NCI-H2029 (cell line): ENCODE measurements at places on chromosomes 12 and 14.
A peak's percentile ranks its signal among the peaks of the same experiment; 100 is the strongest.

DNA sequence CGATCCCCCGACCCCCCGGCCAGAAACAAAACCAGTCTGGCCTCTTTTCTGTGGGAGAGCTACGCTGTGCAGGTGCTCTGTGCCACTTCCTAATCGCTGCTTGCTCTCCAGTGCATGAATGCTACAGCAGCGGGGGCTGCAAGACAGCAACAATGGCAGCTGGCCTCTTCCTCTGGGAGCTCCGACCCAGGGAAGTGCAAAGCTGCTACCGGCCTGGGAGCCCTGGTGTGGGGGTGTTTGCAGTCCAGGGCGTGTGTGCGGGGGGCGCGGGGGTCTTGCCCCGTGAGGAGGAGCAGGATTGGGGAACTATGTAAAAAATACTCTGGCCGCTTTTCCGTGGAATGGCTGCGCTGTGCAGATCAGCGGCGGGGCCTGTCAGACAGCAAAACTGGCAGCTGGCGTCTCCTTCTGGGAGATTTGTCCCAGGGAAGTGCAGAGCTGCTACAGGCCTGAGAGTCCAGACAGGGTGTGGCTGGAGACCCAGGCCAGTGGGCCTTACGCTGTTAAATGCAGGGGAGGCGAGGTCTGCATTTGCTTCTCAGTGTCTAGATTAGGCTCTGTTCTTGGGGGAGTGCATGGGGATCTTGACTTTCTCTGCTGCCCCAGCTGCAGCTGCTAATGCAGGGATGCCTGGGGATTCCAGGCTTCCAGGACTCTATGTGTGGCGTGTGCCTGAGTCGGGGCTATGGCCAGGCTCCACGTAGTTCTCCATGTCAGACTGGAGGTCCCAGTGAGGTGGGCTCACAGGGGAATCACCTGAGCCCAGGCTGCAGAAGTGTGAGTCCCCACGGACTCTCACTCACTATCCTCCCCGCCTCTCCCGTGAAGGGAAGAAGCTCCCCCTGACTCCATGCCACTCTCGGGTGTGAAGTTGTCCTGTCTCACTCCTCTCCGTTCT lies 344.5 kb downstream of the AEBP2 start:
- DNase-seq = no peak

DNA sequence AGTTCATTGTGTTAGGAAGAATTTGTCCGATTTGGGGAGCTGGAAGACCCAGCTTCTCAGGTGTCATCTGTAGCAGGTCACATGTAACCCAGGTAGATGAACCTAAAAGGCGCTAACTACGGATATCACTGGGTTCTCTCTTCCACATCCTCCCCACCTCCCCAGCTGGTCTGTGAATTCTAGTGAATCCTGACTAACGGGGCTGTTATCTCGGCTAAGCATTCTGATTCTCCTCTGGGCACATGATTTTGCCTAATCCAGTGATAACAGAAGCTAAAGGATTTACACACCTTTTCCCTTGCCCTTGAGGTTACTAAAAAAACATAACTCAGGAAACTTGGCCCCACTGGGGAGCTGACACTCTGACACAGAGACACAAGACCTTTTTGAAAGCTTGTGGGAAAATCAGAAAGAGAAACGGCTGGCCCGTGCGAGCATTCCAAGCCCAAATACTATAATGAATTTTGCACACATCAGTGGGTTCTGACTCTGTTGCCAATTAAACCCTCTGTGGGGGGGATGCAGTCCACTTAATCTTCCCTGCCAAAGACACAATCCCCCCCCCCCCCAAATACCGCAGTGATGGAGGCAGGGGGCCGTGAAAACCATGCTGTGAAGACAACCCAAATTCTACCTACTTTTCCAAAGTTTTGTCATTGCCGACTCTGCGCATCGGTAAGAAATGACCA lies 81.0 kb upstream of the FZD10 start:
- DNase-seq = no peak

GRCh38 chr12:63814146-63814772 lies 30.2 kb upstream of the SRGAP1 start:
- DNase-seq = no peak

DNA sequence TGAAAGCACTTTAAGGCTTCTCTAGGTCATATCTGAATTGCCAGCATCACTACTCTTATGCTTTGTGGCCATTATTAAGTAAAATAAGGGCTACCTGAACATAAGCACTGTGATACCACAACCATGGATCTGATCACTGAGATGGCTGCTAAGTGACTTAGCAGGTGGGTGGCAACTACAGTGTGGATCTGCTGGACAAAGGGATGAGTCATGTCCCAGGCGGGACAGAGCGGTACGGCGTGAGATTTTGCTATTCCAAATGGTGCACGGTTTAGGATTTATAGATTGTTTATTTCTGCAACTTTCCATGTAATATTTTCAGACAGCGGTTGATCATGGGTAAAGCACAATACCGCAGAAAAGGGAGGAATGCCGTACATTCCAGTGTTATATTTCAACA lies 39.4 kb downstream of the MLXIP start:
- no peak for DNase-seq

DNA sequence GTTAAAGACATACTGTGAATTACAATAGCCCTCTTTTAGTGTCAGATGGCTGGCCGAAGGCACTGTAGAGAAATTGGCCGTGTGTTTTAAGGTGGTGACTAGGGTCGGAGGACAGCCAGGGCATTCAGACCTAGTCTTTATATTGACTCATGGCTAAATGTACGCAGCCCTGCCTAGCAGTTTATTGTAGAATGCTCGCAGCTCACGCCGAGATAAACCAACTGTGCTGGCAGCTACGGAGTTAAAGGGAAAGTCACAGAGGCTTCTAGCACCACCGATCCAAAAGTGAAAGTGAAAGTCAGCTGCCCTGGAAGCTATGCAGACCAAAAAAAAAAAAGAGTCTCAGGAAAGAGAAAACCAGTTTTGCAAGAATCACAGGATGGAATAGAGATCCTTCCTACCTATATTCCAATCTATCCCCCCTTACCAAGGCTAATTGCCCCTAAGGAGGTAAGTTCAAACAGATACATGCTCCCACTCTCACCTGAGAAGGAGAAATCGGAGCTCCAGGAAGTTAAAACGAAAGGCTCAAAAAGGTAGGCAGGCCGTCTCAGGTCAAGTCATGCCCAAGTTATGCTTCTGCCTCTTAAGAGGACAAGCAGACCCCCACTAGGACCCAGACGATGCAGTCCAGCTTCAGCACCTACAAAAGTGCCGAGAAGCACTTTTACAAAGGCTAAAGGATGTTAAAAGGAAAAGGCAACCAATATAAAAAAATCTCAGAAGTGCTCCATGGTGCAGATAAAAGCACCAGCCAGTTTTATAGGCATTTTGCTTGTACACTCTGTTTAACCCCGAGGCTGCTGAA lies 24.8 kb downstream of the KLRK1 start:
- peak; percentile 87 for DNase-seq

DNA sequence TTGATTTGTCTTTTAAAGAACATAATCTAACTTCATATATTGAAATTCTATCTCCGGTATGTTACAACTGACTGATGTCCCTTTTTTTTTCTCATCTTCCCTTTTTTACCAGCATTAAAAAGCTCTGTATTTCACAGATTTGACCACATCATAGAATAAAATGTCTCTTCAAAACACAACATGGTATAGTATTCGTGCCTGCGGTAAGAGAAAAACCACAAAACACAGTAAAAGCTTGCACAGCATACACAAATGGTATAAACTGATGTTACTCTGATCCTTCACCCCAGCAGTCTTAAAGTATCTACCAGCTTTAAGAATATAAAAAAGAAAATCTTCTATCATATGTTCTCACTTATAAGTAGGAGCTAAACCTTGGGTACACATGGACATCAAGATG lies 83.4 kb downstream of the HECTD1 start:
- no peak for DNase-seq

DNA sequence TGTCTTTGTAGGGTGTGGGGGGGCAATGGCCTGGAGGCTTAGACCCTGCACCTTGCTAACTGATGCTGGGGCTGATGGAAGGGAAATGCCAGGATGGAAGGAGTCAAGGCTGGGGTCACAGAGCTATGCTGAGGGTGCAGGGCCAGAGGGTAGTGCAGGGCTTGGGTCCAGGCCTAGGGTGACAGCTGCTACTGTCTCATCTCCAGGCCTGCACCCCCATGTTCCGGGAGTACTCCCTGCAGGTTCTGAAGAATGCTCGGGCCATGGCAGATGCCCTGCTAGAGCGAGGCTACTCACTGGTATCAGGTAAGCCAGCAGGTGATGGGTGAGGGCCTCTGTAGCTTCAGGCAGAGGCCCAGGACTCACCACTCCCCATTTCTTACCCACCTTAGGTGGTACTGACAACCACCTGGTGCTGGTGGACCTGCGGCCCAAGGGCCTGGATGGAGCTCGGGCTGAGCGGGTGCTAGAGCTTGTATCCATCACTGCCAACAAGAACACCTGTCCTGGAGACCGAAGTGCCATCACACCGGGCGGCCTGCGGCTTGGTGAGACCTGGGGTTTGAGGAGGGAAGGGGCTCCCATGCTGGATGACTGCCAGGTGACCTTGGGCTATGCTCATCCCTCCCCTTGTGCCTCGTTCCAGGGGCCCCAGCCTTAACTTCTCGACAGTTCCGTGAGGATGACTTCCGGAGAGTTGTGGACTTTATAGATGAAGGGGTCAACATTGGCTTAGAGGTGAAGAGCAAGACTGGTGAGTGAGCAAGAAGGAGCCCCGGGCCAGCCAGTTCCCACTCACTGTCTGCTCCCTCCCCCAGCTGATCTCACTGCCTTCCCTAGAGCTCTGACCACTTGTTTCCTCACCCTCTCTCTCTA lies 4.1 kb downstream of the SHMT2 start:
- no peak for DNase-seq

DNA sequence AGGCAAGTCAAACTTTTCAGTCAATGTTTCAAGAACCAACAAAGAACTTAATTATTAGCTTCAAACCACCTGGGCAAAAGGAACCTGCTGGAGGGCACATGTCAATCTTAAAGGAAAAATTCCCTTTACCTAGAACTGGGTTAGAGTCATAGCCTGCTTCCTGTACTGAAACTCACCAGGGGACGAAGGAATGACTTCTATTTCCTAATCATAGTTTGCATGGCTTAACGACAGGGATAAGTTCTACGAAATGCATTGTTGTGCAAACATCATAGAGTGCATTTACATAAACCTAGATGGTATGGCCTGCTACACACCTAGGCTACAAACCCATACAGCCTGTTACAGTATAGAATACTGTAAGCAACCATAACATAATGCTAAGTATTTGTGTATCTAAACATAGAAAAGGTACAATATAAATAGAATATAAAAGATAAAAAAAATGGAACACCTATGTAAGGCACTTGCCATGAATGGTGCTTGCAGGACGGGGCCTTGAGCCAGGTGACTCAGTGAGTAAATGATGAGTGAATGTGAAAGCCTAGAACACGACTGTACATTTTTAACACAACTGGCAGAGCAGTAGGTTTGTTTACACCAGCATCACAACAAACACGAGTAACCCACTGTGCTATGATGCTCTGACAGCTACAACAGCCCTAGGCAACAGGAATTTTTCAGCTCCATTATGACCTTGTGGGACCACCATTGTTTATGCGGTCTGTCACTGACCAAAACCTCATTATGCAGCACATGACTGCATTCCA lies 234.9 kb upstream of the CAND1 start:
- DNase-seq = peak; percentile 64

DNA sequence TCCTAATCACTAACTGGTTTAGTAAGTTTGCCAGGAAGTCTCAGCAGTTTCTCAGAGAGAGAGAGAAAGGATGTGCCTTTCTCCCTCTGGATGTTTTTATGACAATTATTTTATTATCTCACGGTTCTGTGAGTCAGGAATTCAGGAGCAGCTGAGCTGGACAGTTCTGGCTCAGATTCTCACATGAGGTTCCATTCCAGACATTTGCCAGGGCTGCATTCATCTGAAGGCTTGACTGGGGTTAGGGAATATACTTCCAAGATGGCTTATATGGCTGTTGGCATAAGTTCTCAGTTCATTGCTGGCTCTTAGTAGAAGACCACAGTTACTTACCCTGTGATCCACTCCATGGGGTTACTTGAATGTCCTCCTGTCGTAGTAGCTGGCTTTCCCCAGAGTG lies 101.2 kb upstream of the ATF7IP start:
- DNase-seq = no peak

- DNase-seq = no peak
Measured at GRCh38 chr14:77133720-77134338, 7.8 kb downstream of the ZDHHC22 start.

DNA sequence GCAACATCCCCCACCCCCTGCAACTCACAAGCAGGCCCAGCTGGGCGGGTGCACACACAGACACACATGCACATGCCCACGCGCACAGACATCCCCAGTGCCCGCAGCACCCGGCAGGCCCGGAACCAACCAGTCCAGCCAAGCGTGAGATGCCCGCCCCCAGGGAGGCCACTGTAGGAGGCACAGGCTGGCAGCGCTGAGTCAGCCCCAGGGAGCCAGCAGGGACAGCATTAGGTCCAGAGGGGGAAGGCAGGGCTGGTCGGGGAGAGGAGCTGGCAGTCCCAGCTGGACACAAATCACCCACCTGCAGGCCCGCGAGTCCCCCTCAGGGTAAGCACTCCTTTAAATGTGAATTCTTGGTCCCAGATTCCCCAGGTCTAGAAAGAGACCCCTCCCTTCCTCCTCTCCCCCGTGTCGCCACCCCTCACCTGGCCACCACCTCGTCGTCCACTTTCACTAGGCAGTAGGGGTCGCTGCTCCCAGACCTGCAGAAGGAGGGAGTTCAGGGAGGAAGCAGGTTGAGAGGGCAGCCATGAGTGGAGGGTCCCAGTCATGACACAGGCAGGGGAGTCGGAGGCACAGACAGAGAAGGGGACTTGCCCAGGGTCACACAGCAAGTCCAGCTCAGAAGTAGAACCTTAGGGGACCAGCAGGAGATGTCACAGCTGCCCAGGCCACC lies 5.0 kb downstream of the RASAL1 start:
- DNase-seq = no peak

DNA sequence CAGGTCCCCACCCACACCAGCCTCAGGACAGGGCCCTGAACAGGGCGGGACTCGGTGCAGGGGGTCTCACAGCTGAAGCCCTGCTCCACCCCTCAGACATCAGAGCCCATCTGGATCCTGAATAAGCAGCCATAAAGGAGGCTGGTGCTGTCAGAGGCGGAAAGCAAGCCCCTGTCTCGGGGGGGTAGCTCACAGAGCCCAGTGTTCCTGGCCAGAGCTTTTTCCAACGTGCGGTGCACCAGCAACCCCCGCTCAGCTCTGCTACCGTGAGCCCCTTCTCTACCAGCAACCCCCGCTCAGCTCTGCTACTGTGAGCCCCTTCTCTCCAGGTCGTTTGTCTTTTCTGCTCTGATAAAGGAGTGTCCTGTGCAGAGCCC lies 136.5 kb upstream of the SFSWAP start:
- DNase-seq = no peak

- DNase-seq = no peak
Measured at GRCh38 chr14:94473666-94474410, 2.2 kb downstream of the SERPINA9 start.

GRCh38 chr14:39247256-39247655 lies 13.5 kb downstream of the MIA2 start:
- no peak for DNase-seq

DNA sequence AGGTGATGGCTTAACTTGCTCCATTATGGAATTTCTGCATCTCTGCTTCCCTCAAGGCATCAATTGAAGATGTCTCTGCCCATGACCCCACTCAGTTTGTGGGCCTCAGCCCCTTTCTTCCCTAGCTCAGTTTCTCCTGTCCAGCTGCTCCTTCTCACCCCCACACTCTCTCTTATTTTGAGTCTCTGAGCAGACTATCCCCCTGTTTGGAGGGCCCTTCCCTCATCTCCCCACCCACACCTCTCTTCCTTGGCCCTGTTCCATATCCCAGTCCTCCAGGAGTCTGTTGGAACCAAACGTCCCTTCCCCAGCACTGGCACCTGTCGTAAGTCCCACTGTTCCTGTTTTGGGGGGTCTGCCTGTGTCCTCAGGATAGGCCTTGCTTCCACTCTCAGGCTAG lies 8.3 kb upstream of the KRT1 start:
- DNase-seq = no peak

GRCh38 chr12:64890873-64891468 lies 66.5 kb downstream of the TBC1D30 start:
- peak; percentile 48 for DNase-seq
